ENCODE measurements at places on chromosomes 1 and 21.

DNA sequence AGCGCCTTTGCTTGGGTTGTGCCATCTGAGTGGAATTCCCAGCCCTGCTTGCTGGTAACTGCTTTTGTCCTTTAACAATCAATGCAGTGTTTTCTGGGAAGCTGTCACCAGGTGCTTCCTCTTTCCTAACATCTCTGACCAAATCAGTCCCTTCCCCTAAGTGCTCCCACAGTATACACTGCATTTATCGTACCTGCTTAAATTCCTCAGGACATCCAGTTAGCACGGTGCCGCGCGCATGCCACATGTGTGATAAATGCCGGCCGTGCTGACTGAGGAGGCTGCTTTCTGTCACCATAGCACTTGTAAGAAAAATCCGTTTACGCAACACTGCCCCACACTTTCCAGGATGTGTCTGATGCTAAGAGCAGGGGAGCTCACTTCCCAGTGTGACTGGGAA, 115.4 kb downstream of the BCAR3 start:
- no peak for DNase-seq

DNA sequence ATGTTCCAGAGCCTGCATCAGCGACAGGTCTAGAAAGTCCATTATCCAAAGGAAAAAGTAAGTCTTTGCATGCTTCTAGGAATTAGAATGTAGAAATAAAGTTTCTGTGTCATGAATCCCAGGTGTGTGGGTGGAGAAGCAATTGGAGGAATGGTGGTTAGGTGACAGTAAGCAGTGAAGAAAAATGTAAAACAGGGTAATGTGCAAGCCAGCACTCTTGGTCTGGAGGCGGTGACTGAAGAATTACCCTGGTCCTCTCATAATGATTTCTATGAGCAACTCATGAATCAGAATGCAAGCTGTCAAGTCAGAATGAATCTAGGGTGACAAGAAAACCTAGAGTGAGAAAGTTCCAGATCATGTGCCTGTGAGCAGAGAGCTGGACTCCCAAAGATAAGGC, 33.6 kb downstream of the PLPPR4 start:
- DNase-seq: no peak

DNA sequence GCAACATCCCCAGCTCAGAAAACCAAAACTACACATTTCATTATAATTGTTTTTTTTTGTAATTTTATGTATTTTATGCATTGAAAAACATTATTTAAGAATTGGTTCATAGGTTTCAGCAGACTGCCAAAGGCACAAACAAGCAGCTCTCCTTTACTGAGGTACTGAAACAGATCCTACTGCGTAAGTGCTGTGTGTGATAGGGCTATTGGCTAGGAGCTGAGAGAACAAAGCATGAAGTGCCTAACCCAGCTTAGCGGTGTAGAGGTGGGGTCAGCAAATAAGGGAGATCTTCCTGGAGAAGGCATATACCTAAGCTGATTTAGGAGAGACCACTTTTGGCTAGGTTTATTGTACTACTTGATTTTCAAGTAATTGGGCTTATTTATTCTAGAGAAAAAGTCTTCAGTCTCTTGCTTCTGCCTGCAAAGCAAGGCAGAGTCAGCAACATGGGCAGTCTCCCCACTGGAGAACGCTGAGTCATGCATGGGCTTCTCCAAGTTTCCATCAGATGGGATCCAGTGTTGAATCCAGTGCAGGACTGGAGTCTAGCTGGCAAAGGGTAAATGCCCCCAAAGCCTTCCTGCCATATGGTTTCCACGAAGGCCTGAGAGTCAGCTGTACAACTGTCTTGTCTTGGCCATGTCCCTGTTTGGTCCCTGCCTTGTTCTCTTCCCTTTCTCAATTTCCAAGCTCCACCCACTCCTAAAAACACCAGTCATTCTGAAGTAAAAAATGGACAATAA, 18.0 kb upstream of the YTHDF2 start:
- peak; percentile 24 for DNase-seq

DNA sequence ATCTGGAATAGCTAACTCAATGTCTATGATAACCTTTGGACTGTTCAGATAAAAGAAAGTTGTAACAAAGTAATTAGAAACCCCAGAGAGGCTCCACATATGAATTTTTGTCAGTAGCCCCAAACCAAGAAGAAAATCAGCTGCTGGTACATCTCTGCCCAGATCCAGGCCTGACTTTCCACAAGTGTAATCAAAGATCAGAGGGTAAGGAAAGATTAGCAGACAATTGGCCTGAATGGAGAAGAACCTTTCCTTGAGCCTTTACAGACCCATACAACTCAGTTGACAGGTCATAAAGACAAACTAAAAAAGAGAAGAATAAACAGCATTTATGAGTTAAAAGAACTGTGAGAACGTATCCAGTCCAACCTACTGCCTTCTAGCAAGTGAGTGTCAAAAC, 366.7 kb upstream of the PKN2 start:
- DNase-seq: no peak

- DNase-seq: no peak
These were observed 4.1 kb downstream of the TEX38 start for GRCh38 chr1:46675549-46676314.

- DNase-seq: peak; percentile 59
These were observed 30.7 kb downstream of the ALPL start for GRCh38 chr1:21539933-21540332.

- peak; percentile 55 for DNase-seq
These were observed 1.7 kb downstream of the MCL1 start for GRCh38 chr1:150577557-150578271.

DNA sequence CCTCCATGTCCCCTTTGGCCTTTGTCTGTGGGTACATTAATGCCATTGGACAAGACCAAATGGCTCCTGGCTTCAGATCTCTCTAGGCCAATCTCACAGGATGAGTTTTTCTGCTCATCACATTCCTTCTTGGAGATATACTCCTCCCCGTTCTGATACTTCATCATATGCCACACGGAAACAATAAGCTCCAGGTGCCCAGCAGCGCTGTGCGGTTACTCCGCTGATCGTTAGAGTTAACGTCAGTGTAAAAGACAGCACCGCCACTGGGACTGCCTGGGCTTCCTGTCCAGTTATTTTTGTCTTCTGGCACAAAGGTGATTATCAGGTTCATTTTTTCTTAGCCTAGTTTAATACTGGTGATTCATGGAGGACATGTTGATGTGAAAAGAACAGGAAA, 22.5 kb downstream of the CACHD1 start:
- DNase-seq: no peak

DNA sequence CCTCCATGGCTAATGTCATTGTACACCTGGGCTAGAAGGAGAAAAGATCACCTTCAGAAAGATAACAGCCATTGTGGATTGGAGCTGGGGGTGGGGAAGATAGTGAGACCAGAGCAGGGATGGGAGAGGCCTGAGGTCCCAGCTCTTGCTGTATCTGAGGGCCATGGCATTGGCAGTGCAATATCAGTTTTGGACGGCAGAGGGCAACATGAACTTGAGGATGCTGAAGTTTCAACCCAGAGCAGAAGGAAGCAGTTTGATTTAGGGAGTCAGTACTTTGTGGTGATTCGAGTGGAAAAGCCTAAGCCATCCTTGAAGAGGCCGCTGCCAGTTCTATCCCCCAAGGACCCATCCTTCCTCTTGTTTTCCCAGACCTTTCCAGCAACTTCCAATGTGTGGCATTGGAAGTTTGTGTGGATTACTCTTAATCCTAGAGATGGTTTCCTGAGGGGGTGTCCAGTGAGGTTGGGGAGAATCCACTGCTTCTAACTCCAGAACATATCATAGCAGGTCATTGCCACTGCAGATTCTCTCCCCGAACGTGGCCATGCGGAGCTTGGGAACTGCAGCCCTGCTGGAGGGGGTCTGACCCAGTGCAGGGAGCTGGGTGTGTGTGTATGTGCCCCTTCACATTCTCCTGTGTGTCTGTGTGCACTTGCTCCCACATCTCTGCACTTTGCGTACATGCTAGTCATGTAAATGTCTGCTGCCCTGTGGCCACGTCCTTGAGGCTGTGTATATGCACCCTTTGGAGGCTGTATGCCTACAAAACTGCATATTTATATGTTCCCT, 24.1 kb downstream of the SLC26A9 start:
- peak; percentile 71 for DNase-seq

GRCh38 chr1:246809473-246809872, 85.3 kb downstream of the SCCPDH start:
- DNase-seq: no peak

GRCh38 chr1:18178111-18178510, 70.5 kb downstream of the IGSF21 start:
- no peak for DNase-seq

- DNase-seq: no peak
These were observed 31.5 kb downstream of the PHC2 start for GRCh38 chr1:33399375-33399774.

DNA sequence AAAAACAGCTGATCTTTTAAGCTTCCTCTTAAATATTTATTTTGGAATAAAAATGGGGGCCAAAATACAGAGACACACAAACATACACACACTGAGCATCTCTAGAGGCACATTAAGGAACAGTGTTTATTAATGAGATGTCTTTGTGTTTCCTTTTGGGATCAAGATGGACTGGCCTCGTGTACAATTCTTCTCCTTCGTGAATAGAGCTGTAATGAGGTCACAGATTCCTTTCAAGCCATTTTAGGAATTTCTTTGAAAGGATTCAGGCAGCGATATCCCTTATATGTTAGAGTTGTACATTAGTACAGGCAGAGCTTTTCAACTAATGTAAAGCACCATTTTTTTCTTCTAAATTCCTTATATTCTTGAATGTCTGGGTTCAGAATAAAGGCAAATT, 295.7 kb downstream of the CHRM3 start:
- DNase-seq: no peak

GRCh38 chr1:64187646-64188045, 15.8 kb upstream of the UBE2U start:
- no peak for DNase-seq

DNA sequence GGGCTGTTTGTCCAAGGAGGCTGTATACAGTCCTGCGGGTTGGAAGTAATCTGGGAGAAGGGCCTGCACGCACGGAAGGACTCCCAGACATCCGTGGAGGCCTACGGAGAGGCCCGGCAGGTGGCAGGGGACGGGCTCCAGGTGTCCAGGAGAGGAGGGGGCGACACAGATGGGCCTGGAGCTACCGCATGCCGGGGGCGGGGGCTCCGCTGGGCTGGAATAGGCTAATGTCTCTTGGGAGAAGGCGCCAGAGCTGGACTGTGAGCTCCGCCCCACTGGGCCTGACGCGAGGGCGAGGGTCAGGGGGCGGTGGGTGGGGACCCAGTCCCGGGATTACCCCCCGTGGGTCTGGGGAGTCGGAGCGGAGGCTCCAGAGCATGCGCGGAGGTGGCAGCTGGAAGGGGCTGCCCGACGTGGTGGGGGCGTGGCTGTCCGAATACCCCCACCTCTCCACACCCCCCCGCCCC, 659 bp downstream of the AGO1 start:
- peak; percentile 20 for DNase-seq
